Stimulated activated CD8-positive, alpha-beta memory T cell treated with anti-CD3 and anti-CD28 coated beads, Interleukin-4, amount 100 ng/mL, for 1 hour (primary cell): ENCODE measurements at places on chromosomes 7 and 10.

DNA sequence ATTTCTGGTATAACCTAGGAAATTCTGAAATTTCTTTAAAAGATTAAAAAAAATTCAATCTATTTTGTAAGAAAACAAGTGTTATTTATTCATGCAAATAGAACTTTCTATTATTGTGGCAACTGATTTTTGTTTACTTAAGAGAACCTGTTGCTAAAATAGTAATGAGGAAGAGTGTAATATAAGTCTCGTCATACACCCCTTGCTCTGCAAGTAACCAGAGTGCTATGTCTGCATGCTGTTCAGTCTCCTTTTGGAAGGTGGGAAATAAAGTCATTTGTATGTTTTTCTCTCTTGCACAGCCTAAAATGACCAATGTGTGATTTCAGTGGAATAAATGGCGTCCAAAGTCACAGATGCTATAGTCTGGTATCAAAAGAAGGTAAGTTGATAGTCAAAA lies 41.3 kb downstream of the PHTF2 start:
- DNase-seq: no peak

DNA sequence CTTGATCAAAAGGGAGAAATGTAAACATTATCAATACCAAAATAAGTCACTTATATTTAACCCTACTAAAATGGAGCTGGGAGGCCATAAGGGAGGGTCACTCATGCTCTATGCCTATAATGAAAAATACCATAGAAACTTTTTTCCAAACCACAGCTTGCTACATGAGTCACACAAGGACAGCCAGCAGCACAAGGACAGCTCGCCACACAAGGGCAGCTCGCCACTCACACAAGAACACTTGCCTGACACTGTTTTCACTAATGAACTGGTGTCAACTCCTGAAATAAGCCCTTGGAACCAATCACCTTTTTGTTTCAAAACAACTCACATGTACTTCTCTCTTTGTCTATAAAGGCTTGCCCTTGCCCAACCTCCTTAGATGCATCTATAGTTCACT lies 43.3 kb downstream of the FRMPD2 start:
- no peak for DNase-seq

DNA sequence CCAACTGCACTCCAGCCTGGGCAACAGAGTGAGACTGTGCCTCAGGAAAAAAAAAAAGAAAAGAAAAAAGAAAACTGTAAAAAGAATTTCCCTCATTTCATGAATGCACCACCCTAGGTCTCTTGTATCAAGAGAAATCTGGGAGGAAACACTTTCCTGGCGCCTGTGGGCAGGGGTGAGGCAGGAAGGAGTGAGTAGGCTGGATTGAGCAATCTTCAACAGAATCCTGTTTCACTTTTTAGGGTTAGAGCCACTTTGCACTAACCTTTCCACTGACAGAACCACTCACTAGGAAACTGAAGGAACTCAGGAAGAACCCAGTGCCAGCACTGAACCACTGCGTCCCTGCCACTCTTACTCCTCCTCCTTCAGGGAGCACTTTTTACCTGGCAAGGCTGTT lies 282.1 kb downstream of the CCDC3 start:
- no peak for DNase-seq

GRCh38 chr7:137443616-137444015 lies 100.1 kb upstream of the PTN start:
- no peak for DNase-seq

- no peak for DNase-seq
Measured at GRCh38 chr7:122949186-122949585, 46.3 kb downstream of the TAS2R16 start.

DNA sequence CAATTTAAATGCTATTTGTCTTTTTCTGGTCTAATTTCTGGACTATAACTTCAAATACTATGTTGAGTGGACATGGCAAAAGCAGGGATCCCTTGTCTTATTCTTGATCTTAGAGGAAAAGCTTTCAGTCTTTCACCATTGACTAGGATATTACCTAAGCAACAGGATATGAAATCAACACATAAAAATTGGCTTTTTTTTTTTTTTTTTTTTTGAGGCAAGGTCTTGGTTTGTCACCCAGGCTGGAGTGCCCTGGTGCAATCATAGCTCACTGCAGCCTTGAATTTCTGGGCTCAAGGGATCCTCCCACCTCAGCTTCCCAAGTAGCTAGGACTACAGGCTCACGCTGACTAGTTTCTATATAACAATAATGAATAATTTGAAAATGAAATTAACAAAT lies 90.8 kb downstream of the JMJD1C start:
- no peak for DNase-seq

DNA sequence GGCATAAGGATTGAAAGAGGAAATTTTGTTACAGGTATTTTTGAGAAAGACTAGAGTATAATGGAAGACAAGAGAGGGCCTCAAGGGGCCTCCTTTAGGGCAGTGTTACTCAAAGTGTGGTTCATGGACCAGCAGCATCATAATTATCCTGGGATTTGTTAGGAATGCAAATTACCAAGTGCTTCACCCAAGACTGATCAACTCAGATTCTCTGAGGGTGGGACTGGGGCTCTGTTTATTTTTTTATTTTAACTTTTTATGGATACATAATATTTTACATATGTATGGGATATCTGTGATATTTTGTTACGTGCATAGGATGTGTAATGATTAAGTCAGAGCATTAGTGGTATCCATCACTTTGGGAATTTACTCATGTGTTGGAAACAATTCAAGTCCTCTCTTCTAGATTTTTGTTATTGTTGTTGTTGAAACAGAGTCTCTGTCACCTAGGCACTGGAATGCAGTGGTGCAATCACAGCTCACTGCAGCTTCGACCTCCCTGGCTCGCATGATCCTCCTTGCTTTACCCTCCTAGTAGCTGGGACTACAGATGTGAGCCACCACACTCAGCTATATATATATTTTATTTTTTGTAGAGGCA lies 2.2 kb upstream of the KCTD7 start:
- no peak for DNase-seq

DNA sequence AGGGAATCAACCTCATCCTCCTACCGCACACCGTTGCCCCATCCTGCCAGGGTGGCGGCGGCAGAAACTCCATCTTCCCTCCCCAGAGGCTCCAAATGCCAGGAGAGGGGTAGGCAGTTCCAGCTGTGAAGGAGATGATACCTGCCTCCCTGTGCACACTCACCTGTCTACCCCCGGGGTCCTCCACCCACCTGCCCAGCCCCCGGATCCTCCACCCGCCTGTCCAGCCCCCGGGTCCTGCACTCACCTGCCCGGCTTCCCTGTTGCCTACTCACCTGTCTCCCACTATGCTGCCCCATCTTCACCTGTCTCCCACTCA lies 13.4 kb upstream of the DNAAF5 start:
- no peak for DNase-seq

- no peak for DNase-seq
Measured at GRCh38 chr10:126576336-126576735, 94.2 kb downstream of the C10orf90 start.

GRCh38 chr7:102080434-102081243 lies 206.0 kb upstream of the SH2B2 start:
- DNase-seq: no peak

- no peak for DNase-seq
Measured at GRCh38 chr7:131011432-131011742, 277.4 kb upstream of the KLF14 start.

- no peak for DNase-seq
Measured at GRCh38 chr7:148242294-148242821, 348.2 kb upstream of the C7orf33 start.

DNA sequence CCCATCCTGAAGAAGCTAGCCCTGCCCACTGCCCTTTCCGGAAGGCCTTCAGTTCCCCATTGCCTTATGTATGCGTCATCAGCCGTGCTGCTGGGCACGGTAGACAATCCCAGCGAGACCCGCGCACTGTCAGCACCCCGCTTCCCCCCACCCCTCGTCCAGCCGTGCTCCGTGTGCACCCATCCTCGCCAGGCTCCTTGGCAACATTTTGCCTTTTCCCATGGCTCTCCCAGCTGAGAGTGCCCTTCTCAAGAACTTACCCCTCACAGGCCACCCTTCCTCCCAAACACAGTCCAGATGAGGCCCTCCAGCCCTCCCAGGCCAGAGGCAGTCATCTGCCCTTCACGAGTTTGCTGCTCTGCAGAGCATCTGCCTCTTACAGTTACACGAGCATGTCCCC lies 633.8 kb upstream of the FOXK1 start:
- DNase-seq: no peak

GRCh38 chr7:44454348-44454747 lies 36.1 kb downstream of the NUDCD3 start:
- DNase-seq: no peak

- no peak for DNase-seq
Measured at GRCh38 chr7:35983626-35984025, 169.4 kb upstream of the EEPD1 start.

- no peak for DNase-seq
Measured at GRCh38 chr10:92024700-92025099, 101.1 kb downstream of the BTAF1 start.

DNA sequence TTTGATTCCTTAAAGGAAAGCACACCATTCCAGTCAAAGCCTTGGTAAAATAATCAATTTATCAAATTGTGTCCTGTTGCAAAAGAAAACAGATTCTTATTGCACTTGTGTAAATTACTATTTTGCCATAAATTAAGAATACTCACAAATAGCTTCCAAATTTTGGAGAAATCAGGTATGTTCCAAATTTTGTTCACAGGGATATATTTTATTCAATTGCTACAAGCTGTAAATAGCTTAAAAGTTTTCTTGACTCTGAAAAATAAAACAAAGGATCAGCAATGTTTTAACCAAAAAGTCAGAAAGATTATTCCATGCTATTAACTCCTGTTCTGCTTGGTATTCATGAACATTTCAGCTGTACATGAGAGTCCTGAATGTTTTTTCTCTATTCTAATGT lies 47.4 kb upstream of the CHST3 start:
- no peak for DNase-seq

GRCh38 chr10:117928741-117929140 lies 118.0 kb downstream of the RAB11FIP2 start:
- DNase-seq: no peak

DNA sequence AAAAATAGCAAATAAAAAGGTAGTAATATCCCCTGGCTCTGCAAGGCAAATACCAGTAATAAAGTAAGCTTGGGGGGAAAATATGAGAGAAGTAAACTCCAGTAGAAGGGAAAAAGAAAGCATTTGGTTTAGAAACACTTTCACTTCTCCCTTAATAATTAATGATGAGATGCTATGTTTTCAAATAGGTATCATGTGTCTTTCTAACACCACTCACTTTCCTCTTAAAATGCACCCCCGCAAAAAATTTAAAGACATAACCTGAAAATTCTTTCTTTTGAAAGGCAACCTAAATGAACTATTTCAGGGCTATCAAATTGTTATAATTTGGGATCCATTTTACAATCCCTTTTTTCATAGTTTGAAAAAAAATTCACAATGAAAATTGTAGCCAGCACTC lies 240.3 kb downstream of the SNX10 start:
- DNase-seq: no peak

DNA sequence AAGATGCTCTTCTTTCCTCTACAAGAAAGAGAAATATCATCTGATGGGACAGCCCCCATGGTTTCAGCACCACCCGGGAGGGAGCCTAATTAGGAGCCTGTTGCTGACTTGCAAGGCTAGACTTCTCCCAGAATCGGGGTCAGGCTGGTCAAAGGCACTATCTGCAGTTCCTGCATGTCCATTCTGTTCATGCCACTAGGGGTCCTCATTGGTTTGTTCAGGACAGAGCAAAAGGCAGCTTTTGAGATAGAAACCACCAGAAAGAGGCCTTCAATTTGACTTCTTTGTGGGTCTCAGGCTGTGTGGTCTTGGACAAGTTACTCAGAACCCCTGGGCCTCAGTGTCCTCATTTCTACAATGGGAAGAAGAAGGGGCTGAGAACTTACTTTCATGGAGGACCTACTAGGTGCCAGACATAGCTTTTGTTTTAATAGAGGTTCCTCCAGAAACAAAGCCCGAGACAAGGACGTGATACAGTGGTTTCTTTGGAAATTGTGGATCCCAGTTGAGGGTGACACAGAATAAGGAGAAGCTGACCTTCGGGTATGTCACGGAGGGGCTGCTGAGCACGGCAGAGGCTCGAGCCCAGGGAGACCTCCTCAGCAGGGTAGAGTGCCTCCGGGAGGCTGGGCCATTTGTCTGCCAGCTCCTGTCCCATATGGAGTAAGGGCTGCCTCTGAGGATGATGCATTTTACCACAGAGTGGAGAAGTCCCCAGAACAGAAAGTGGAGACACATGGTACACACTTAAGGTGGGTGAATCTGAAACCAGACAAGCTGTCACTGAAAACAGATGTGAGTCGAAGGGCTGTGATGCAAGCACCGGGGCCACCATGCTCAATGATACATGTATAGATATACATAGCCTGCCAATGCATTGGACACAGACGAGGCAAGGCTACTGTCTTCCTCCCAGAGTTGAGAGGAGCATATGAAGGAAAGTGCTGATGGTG lies 33.1 kb upstream of the NEUROD6 start:
- DNase-seq: no peak

DNA sequence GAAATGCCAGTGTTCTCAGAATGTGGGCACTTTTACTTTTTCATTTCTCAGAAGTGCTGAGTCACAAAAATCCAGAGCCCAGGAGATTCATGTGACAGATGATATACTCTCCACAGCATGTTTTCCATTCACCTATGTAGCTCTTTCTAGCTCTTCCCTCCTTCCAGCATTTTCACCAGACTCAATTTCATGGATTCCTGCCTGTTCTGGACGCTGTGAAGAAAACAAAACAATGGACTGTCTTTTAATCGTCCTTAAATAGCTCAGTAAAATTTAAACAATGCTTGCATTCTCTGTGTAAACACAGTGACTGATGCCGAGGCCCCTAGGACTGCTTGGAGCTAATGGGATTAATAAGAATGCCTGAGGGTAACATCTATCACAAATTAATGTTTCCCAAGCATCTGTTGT lies 25.5 kb downstream of the ZNF713 start:
- DNase-seq: no peak

GRCh38 chr10:31557854-31558253 lies 238.8 kb downstream of the ZEB1 start:
- DNase-seq: no peak

DNA sequence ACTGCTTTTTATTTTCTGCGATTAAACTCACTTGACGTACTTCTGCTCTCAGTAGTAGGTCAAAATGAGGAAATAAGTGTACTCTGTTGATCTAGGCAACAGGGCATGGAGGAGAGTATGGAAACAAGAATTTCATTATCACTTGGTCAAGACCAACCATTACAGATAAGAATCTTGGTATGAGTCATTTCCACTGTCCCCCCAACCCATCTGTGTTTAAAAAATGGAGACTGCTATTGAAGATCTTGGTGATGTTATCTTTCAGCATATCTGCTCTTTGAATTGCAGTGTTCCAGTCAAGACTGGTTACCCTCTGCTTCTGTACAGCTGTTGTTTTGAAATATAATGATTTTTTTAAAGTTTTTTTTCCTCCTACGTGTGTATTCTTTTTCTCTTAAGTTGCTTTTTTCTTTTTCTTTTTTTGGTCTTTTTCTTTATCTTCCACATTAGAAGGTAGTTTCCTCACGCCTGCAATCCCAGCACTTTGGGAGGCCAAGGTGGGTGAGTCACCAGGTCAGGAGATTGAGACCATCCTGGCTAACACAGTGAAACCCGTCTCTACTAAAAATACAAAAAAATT lies 11.7 kb downstream of the STAM start:
- DNase-seq: no peak

GRCh38 chr7:133139350-133139749 lies 57.5 kb upstream of the CHCHD3 start:
- DNase-seq: no peak

GRCh38 chr10:102120991-102121738 lies 997 bp upstream of the LDB1 start:
- no peak for DNase-seq
